ENCODE measurements at places on chromosomes 6 and 20.

DNA sequence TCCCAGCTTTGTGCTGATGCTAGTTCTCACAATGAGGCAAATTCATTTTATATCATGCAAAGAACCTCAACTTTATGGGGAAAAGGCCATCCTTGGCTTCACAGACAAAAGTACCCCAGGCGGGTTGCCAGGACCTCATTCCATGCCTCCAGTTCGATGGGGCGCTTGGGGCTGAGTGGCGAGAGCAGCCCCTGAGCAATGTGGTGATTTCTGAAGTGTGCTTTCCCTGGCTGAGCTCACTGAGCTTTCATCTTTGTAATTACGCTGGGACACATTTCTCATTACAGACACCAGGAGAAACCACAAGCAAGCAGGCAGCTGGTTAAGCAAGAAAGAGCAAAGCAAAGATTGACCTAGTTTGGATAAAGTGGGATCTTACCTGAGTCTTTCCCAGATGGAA, 301.5 kb upstream of the CDH4 start:
- DNase-seq: no peak

- DNase-seq: no peak
These were observed 470.6 kb downstream of the MAFB start for GRCh38 chr20:40218316-40218969.

DNA sequence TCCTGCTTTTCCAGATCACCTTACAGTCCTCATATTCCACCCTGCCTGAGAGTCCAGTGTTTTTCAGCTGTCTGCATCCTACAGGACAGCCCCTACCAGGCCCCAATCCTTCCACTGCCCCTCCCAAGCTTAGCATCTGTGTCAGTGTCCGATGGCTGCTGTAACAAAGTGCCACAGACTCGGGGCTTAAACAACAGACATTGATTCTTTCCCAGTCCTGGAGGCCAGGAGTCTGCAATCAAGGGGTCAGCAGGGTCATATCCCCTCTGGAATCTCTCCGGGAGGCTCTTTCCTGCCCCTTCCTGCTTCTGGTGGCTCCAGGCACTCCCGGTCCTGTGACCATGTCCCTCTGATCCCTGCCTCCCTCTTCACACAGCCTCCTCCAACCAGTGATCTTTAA, 396.6 kb upstream of the MAP3K7 start:
- DNase-seq: no peak

DNA sequence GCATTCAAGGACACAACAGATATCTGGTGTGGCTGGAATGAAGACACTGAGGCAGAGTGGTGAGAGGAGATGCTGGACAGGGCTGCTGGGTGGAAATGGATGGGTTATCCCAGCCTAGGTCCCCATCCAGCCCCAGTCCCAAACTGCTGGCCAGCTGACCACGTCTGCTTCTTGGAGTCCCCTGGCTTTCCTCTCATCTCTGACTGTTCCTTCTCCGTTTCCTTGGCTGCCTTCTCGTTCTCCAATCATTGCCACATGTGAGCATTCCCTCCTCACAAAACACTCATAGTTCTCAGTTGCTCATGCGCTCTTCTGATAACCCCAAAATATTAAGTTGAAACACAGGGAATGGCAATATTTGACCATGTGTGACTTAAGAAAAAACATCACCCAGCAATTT, 31.5 kb downstream of the MAFB start:
- no peak for DNase-seq

All from vagina (tissue), 2 donors.